ENCODE measurements at places on chromosomes 11 and 22.

DNA sequence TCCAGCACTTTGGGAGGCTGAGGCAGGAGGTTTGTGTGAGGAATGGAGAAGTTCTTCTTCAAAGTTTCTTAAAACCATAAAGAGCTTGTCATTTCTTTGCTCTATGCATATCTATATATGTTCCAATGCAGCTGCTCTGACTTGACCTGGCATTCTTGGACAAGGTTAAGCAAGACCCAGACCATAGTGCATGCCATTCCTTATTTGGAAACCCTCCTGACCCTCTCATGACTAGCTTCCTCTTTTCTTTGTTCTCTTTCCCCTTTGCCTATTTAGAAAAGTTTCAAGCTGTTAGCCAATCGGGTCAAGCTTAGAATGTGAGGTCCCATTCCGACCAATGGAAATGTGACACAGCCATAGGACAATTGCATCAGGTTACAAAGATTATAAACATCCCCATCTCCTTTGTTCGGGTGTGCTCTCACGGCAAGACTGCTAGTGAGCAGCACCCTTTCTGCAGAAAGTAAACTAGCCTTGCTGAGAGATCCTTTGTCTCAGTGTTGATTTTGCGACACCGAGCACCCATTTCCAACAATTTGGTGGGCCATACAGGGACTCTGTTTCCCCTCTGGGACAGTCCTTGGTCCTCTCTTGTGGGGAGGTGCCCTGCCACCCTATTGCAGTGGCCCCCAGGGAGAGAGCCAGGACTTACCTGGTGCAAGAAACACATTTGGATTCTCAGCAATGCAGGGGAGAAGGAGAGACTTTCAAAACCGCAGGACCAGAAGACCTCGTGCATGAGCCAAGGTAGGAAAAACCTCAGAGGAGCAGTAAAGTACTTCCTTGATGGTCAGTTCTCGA, 39.9 kb upstream of the ANO1 start:
- no peak for DNase-seq

DNA sequence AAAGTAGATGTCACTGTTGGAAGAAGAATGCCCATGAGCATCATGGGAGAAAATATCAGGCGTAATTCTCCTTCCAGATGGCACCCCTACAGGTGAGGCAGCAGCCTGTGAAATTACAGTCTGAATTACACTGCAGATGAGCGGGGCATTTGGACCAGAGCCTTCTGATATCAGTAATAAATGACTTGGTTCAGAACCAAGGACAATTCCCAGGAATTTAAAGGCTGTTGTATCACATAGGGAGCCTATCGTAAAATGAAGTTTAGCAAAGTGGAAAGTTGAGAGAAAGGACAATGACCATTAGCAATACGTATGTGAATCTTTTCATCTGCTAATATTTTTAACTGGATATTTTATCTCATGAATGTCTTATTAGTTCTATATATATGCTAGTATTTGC, 61.3 kb downstream of the PRMT3 start:
- no peak for DNase-seq

GRCh38 chr22:30245181-30245984, 1.2 kb downstream of the LIF start:
- DNase-seq: peak; percentile 58

- no peak for DNase-seq
Observed at GRCh38 chr11:6992457-6993417, 27.4 kb downstream of the ZNF214 start.

DNA sequence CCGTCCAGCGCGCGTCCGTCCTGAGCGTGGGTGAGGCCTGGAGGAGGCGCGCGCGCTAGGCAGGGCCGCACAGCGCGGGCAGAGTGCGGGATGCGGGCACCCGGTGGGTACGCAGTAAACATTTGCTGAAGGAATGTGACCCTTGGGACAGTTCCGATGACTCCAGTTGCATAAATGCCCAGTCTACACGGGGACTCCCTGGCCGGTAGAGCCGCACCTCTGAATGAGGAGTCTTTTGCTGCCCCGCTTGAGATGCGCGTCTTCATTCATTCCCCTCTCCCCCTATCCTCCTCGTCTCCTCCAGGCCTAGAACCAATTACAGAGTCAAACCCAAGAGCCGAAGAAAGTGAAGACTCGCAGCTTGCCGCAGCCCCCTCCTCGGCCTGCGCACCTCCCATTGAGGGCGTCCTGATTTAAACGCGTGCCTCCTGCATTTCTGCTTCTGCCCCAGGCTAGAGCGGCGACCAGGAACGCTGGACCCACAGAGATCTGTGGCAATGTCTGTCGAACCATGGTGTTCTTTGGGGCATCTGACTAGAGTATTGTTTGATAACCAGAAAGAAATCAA, 729 bp upstream of the CHKB start:
- no peak for DNase-seq

DNA sequence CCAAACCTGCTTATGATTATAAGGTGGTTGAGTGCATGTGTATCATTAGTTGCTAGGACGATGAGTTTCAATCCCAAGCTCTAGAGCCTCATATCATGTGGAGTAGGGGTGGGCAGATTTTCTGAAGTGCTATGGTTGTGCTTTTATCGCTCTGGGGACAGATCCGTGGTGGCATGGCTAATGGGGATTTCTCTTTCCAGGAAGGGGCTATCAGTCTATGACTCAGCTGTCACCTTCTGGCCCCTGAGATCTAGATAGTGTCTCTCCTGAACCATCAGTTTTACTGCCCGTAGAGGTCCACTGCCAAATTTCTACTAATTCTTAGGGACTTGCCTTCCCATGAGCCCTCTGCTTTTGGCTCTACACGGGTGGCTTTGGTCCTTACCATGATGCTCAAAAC, 51.8 kb downstream of the FDX1 start:
- DNase-seq: no peak

Data from activated CD4-positive, alpha-beta T cell treated with anti-CD3 and anti-CD28 coated beads, Interleukin-2, Interleukin-4, amounts not matched to agents 100 ng/mL and 50 ng/mL, durations not matched to agents 16 hours and 8 hours (primary cell).